ENCODE measurements at places on chromosomes 1 and 21. TPM values are rescaled to one million over a fixed set of nuclear protein-coding genes. Genes with fewer than 3 reads are reported as not detected.

GRCh38 chr1:186054003-186054402, 319.8 kb downstream of the HMCN1 start:
- DNase-seq: no peak

DNA sequence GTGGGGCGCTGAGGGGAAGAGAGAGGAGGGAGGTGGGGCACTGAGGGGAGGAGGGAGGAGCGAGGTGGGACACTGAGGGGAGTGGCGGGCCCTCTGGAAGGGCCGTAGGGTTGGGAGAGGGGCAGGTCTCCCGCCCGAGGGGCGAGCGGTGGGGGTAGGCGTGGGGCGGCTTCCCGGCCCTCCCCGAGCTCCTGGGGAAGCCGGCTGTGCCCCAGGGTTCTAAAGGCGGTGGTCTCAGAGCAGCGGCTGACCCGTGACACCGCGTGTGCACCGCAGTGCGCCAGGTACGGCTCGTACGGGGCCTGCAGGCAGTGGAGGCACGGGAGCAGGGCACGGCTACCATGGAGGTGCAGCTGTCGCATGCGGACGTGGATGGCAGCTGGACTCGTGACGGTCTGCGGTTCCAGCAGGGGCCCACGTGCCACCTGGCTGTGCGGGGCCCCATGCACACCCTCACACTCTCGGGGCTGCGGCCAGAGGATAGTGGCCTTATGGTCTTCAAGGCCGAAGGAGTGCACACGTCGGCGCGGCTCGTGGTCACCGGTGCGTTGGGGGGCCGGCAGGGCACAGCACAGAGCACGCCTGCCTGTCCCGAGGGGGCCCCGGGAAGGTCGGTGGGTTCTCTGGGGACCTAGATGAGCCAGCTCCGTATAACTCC, 68.5 kb downstream of the OBSCN start:
- no peak for DNase-seq

Gene CA14
- 0.28 TPM for polyA plus RNA-seq

GRCh38 chr1:32393136-32393535, 1.1 kb downstream of the BSDC1 start:
- DNase-seq: peak; percentile 26

Gene S100A9
- polyA plus RNA-seq: 694 TPM

DNA sequence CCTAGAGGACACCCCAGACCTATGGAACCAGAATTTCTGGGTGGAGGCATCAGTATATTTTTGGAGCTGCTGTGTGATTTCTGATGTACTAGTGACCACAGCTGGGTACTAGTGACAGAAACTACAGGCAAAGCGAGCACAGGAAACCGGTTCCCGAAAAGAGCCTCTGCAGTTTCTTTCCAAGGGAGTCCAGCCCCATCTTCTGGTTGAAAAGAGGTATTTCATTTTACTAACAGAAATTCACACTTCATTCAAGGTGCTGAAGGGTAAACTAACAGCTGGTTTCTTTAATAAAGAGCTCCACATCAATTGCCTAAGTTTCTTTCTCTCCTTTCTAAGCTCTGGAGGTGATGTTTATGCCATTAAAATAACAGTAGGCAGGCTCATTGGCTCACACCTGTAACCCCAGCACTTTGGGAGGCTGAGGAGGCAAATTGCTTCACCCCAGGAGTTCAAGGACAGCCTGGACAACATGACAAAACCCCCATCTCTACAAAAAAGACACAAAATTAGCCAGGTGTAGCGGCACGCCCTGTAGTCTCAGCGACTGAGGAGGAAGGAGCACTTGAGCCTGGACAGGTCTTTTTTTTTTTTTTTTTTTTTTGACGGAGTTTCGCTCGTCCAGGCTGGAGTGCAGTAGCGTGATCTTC, 22.0 kb downstream of the THAP3 start:
- peak; percentile 24 for DNase-seq

DNA sequence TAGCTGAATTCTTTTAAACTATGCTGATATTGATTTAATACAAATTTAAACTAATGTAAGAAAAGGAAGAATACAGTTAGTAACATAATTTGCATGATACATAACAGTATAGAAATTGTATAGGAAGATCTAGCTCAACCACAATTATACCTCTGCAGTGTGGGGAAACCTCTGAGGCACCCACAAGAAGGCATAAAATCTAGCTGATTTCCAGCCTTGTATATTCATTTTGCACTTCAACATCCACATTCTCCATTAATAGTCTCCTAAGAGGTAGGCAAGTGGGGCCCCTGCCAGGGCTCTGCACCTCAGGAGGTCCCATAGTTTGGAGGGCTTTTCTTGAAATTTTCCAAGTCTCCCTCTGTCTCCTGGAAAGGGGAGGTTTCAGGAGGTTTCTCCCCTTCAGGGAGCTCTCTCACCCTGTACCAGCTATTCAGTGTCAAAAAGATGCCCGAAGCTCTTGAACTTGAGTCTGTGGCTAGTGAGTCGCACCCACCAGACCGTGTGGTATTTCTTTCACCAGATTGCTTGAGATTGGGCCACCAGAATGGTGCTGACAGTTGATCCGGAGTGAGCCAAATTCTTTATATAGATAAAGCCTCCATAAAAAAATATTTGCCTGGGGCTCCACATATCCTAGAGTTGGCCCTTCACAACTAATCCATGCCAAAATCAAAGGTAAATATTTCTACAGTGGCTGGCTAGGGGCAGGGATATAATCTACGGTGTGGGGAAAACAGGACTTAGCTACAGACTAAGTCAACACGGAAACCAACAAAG, 108.2 kb downstream of the TIAM1 start:
- peak; percentile 82 for DNase-seq

Gene USH2A
- polyA plus RNA-seq: not detected

GRCh38 chr1:106292130-106292529, 764.3 kb upstream of the PRMT6 start:
- no peak for DNase-seq

Gene ADAMTSL4
- 4.8 TPM for polyA plus RNA-seq
